ENCODE measurements at places on chromosomes 12 and 14.

DNA sequence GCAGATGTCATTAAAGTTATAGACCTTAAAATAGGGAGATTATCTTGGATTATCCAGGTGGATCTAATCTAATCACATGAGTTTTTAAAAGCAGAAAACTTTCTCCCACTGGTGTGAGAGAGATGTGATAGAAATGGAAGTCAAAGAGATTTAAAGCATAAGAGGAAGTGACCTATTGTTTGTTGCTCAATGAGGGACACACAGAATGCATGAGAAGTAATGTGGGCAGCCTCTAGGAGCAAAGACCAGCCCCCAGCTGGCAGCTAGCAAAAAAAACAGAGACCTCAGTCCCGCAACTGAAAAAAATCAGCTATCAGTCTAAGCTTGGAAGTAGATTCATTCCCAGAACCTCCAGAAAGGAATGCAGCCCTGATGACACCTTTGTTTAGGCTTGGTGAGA is 24.6 kb upstream of the ANP32D start:
- no peak for DNase-seq

DNA sequence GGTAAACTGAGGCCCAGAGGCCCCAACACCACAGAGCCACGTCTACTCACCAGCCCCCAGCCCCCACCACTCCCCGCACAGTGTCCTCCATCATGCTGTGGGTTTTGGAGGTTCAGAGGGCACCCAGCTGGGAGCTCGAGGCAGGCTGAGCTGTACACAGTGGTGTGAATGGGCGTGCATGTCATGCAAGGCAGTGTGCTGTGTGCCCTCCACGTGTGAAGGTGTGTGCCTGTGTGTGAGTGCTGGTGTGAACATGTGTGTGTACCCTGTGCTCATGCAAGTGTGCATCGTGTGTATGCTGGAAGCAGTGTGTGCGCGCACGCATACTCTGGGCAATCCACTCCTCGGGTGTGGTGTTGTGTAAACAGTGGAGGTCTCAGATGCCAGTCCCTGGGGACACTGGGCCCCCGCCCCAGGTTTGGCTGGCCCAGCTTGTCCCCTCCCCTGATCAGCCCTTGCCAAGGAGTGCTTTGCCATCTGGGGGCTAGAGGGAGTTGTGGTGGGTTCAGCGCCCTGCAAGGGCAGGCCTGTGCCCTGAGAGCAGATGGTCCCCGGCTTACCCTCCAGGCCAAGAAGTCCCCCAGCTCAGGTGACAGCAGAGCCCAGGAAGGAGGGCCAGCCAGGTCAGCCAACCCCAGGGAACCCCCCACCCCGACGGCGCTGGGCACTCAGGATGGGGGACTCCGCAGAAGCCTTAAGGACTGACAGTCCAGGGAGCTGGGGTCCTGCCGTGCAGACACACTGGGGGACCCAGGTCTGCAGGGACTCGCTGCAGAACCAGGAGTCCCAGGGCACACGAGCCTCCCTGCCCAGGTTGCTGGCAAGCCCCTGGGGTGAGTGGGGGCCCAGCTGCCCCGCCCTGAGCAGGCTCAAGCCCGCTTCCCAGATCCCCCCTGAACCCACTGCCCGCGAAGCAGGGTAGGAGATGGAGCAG is 23.8 kb upstream of the GPR132 start:
- DNase-seq: no peak

DNA sequence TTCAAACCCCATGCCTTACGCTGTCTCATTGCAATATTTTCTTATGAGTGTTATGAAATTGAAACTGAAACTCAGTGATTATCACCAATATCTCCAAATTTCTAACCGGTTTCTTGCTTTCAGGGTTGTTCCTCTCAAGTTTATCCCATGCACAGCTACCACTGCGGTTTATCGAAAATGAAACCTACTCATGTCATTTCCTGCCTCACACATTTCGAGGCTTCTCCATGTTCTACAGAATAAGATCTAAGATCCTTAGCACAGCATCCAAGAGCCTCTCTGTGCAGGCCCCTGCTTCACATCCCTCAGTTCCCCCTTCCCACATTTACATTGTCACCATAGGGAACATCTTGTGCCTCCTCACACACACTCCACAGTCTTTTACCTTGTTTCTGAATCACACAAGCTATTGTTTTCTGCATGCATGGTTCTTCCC is 45.5 kb upstream of the FAR2 start:
- no peak for DNase-seq

GRCh38 chr12:105740970-105741725 is 397.6 kb downstream of the NUAK1 start:
- peak; percentile 41 for DNase-seq

DNA sequence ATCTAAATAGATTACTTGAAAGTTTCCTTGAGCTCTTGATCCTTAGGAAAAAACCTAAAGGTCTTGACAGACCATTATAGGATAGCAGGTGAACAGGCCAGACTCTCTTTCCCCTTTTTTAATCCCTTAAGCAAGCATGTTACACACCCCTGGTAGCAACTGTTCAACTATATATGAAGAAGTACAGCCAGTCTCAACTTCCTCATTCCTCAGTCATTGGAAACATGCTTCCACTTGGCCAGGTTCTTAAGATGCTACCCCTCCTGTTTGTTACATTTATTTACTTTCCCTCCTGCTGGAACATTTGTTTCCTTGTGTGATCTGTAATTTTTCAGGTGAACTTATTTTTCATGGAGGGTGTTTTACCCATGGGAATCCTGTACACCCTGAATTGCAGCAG is 124.1 kb downstream of the ARMH4 start:
- DNase-seq: no peak

DNA sequence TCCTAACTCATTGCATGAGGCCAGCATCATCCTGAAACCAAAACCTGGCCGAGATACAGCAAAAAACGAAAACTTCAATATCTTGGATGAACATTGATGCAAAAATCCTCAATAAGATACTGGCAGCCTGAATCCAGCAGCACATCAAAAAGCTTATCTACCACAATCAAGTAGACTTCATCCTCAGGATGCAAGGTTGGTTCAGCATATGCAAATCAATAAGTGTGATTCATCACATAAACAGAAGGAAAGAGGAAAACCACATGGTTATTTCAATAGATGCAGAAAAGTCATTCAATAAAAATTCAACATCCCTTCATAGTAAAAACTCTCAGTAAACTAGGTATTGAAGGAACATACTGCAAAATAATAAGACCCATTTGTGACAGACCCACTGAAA is 56.5 kb upstream of the PPFIA2 start:
- DNase-seq: no peak

- peak; percentile 85 for DNase-seq
Observed at GRCh38 chr12:120720234-120720986, 5.2 kb upstream of the ACADS start.

DNA sequence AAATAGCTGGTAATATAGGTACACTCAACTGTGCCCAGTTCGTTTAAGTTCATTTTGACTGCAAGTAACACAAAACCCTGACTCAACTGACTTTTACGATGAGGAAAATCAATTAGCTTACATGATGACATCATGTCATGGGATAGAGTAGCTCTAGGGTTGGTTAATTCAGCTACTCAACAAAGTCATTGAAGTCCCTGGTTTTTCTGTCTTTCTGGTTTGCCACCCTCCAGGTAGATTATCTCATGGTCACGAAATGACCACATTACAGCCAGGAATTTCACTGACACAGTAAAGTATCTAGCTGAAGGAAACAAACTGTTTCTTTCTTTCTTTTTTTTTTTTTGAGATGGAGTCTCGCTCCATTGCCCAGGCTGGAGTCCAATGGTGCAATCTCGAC is 68.5 kb upstream of the FUT8 start:
- DNase-seq: no peak

DNA sequence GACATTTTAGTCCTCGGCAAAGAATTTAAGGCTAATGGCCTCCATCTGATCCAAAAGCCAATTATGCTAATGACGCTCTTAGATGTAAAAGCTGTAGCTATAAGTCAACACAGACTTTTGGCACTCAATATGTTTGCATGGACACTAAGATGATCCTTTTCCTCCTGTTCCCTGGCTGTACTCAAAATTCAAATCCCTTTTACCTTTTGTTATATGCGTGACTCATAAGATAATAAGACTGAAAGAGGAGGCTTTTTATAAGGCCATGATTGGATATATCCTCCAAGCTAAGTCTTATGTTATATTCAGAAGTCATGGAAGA is 89.8 kb downstream of the PDZRN4 start:
- DNase-seq: no peak

DNA sequence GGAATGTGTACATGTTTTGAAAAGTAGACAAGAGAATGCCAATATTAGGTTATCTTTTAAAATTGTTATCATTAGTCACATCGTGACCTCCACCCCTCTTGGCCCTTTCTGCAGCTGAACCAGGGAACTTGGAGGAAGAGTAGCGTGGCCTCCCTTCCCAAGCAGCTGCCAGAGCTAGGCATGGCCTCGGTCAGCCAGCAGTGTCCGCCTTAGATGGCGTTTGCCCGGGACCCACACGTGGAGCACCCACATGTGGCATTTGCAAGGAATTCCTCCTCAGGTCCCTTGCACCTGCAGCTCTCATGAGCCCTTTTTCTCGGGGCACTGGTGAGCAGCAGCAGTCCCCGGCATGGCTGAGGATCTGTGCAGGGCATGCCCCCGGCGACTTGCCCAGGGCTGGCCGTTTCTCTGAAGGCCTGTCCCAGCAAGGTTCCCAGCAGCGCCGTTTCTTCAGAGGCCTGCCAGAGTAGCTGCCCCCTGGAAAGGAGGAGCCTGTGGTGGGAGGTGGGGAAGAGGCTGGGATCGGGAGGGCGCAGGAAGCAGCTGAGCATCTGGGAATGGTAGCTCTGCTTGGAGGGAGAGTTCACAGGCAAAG is 10.8 kb downstream of the JDP2 start:
- DNase-seq: no peak

DNA sequence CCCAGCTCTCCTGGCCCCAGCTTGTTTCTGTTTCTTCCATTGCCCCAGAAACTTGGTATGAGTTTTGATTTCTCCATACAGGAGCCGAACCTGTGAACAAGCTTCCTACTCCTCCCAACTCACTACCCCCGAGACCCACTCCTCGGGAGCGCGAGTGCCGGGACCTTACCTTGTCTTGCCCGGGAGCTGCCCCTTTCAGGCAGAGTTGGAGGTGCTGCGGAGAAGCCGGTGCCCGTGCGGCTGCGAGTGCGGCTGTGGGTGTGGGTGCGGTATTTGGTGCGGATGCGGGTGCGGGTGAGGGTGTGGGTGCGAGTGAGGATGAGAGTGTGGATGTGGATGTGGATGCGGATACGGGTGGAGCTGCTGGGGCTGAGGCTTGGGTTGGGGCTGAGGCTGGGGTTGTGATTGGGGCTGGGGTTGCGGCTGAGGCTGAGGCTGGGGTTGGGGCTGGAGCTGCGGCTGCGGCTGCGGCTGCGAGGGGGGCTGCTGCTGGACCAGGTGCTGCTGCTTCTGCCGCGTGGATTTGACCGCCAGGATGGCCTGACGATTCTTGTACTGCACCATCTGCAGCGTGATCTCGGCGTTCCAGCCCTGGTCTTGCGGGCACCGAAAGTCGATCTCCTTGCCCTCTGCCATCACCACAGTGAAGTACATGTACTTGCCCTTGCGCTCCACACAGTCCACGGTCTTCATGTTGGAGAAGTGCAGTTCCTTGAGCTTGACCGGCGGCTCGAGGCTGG is 1.1 kb downstream of the PHLDA1 start:
- DNase-seq: peak; percentile 72
